ENCODE measurements at places on chromosomes 7 and 10.

DNA sequence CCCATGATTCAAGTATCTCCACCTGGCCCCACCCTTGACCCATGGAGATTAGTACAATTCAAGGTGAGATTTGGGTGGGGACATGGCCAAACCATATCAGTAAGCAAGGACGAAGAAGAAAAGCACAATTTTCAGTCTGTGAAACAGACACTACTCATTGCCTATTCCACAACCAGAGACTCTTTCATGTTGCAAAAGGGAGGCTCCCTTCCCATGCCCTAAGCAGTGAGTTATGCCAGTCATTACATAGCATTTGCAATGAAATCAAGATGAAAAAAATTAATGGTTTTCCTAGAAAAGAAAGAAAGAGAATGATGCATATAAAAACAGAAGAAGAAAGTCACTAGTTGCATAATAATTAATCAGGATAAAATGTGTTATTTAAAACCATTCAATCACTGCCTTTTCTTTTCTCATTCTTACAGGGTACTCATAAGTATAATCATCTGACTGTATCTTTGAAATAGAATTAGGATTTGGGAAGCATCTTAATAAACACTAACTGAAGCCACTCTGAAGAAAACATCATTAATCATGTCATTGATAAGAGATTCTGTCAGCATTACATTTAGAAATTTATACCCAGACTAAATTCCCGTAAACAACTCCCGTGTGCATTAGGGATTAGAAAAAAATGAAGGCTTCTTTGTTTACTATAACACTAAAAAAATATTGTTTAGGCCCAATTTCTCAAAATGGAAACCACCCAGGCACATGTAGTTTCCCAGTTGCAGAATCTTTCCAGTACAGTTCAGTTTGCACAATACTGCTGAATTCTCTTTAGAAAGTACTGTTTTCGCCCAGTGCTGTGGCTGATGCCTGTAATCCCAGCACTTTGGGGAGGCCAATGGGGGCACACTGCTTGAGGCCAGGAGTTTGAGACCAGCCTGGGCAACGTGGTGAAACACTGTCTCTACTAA, 9.1 kb downstream of the PRPS1L1 start:
- DNase-seq: no peak

DNA sequence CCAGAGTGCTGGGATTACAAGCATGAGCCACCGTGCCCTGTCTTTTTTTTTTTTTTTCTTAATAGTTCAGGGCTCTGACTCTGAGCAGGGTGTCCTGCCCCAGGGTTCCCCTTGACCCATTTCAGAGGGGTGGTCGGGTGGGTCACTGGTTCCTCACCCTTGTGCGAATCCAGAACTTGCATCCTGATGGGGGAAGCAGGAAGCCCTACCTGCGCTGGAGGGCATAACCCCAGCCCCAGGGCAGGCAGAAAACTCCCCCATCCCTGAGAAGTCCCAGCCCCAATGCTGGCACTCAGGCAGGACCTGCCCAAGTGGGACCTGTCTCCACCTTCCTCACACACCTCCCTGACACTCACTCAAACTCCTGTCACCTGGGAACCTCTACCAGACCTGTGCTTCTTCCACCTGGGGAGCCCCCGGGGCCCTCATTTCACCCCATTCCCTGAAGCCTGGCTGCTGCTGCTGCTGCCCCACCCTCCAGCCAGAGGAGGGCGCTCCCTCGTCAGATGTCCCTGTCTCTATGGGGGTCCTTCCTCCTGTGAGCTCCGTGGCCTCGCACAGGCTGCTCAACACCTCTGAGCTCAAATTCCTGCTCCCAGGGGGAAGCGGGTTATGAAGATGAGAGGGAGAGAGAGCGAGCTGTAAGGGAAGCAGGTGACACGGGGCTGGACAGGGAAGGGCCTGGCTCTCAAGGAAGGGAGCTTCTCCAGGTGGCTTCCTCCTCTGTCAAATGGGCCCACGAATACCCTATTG, 15.1 kb upstream of the ZNF273 start:
- no peak for DNase-seq

DNA sequence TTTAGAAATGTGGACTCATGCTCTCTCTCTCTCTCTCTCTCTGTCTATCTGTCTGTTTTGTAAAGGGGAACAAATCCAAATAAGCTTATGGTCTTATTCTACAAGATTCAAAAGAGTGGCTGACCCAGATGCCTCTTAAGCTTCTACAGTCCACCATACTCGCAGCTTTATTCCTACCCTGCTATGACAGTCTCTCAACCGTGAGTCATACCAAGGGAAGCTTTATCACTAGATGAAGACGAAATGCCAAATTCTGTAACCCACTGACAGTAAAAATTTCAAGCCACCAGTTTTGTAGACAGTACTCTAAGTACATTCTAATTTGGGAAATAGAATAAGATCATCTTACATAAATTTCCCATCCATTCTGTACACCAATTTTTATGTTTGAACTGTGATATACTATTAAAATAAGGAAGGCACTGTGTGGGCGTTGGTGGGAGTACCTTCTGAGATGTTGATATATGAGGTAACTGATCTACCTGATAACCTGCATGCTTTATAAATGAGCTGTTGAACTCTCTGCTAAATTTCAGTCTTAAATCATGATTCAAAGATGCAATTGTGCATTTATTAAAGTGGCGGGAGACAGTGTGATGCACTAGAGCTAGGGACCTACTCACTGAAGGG, 153.2 kb downstream of the KLF6 start:
- peak; percentile 24 for DNase-seq

DNA sequence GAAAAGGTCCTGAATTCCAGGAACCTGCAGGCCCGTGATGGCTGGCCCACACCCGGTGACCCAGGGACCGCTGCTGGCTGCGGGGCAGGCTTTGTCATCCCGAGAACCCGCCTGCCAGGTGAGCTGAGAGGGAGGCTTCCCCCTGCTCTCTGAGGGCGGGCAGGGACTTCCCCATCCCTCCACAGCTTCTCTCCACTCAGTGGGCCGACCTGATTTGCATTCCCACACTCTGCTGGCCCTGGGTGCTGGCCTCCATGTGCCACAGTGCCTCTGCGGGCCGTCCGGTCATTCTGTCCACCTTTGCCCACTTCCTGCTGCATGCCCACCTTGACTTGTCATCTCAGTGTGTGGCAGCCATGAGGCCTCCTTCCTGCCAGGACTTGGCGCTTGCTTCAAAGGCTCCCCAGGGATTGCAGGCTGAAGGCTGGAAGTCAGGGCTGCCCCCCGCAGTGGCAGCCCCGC, 35.3 kb downstream of the PALD1 start:
- no peak for DNase-seq

DNA sequence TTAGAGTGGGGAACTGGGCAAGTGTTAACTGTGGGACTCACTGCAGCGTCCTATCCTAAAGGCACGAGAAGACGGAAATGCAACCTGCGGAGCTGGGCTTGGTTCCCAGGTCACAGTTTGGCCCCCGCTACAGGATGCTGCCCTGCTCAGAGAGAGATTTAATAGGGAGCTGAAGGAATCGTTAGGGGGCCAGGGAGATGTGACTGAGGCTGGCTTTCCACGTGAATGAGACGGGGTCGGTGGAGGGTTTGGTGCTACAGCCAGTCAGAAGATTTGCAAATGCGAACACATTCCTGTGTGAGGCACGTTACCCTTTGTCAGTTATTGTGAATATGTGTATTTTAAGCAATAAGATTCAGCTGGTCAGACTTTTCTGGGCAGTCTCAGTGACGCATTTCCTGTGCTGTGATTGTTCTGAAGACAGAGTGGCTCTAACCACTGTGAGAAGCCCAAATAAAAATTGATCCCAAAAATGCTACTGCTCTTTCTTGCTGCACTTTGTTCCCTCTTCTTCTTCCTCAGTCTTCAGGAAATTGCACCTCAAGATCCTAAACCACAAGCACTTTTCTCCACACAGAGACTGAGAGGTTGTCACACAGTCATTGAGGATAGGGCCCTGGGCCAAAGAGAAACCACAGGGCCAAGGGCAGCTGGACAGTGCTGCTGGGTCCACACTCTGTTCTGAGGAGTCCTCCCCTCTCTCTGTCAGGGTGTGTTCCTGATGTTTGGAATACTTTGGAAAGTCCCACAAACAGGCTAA, 21.2 kb downstream of the CYP17A1 start:
- DNase-seq: peak; percentile 96

- DNase-seq: peak; percentile 45
These were observed 191.6 kb downstream of the BICC1 start for GRCh38 chr10:58704226-58704625.

- DNase-seq: no peak
These were observed 91.2 kb upstream of the PAX2 start for GRCh38 chr10:100653957-100654781.

DNA sequence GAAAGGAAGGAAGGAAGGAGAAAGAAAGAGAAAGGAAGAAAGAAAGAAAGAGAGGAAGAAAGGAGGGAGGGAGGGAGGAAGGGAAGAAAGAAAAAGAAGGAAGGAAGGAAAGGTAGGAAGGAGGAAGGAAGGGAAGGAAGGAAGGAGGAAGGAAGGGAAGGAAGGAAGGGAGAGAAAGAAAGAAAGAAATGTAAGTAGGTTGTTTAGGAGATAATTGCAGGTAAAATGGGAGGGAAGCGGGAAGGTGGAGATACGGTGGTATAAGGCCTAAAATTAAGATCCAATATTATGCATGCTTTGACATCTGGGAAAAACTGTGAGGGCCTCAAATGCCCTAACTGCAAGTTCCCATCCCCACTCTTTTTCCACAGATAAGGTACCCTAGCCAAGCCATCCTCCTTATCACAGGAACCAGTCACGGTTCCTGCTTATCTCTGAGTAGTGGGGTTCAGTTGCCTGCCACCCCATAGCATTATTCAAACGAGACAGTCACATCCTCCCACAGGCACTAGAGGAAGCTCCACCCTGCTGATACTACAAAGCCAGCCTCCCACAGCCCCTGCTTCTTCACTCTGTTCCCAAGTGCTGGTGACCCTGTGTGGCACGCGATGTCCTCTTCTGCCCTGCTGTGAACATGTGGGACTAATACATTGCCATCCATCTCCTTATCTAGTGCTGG, 28.7 kb downstream of the ST8SIA6 start:
- DNase-seq: no peak

GRCh38 chr10:60618861-60619260, 159.4 kb upstream of the CDK1 start:
- DNase-seq: no peak

DNA sequence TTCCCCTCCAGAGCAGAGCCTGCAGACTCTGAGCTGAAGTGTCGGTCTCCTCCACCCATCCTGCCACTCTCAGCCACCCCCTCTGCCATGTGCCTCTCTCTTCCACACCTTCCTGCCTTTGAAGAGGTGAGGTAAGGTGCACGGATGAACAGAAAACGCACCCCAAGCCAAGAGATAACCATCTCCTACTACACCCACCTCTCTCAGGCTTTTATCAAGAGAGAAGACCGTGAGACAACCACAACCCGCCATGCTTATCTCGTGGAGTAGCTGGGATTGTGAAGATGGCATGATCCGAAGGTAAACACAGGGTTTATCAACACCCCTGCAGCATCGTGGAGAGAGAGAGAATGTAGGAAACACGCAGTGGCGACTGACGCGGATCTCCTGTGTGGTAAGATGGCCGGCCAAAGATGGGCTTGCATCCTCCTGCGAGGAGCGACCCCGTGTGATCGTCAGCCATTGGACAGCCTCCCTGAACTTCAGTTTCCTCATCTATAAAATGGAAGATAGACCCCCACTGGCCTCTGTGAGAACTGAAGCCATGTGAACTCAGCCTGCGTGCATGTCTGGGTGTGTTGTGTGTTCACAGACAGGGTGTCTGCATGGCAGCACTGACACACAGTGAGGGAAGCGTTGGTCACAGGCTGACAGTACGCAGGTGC, 219.0 kb downstream of the DIP2C start:
- no peak for DNase-seq

DNA sequence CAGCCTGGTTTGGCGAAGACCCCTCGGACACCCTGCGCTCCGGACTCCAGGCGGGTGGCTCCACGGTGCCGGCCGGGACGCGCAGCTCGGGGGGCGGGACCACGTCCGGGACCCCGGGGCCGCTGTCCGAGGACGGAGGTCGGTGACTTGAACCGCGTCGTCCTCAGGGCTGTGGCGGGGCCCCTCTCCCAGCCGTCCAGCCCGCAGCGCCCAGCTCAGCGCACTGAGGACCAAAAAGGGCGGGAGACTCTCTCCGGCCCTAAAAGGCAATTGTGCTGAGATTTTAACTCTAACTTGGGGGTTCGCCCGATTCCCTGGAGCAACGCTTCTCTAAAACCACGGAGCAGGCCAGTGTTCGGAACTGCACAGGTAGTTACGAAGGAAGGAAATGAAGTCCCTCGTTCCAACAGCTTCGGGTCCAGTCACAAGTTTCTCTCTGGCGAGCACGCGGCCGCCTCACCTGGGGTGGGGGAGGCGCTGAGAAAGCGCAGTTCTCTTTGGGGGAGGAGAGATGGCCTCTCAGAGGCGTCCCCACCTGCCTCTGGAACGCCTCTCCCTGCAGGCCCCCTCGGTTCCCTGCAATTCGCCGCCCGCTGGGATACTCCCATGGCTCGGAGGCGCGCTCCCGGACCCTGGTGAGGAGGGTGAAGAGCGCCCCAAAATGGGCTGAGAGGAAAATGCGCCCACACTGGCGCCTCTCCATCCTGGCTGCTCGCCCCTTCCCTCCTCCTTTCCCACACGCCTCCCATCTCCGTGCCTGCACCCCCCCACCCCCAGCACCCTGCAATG, 352.7 kb downstream of the DNAJB6 start:
- DNase-seq: no peak

DNA sequence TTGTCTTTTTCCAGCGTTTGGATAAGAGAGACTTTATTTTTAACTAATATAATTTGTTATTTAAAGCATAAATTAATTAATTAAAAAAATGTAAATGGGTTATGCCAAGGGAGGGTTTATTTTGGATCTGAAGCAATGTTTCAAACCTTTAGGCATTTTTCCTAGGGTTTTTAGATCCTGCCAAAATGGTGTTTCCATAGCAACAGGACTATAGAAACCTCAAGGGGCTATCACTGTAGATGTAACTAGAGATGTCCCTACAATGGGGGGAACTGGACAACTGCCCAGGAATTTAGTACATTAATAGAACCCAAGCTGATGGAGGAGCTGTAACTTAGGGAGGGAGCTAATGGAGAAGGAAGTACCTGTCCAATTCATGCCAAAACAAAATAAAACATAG, 57.3 kb downstream of the SLC39A12 start:
- DNase-seq: peak; percentile 32

GRCh38 chr10:16909961-16910792, 93.0 kb upstream of the RSU1 start:
- peak; percentile 61 for DNase-seq

GRCh38 chr10:115957012-115957399, 316.0 kb downstream of the GFRA1 start:
- DNase-seq: no peak

DNA sequence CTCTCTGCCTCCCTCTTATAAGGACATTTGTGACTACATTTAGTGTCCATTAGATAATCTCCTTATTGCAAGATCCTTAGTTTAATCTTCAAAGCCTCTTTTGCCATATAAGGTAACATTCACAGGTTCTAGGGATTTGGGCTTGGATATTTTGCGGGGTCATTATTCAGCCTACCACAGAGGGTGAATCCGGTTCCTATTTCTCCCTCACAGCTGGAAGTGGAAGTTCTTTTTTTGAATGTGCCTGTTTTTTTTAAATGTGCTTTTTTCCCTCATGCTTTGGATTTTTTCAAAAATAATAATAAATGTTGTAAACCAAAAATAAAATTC, 17.1 kb upstream of the FAM221A start:
- DNase-seq: no peak
